ENCODE measurements at places on chromosomes 5 and 9.

DNA sequence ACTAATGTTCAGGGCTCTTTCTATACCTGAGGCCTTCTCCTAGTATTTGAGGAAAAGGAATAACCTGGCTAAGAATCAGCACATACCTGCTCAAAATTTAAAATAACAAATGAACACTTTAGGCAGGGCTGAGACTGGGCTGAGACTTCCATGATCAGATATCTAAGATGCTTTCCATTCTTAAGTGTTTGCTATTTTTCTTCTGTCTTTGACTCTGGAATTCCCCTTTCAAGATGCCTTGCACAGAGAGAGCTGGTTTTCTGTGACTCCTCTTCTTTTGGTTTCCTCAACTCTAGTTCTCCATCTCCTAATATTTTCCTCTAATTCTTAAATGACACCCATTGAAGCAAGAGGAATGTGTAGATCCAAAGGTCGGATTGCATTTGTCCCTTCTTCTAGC, 61.1 kb downstream of the DPYSL3 start:
- DNase-seq = no peak

GRCh38 chr5:41817625-41818301, 52.5 kb downstream of the OXCT1 start:
- DNase-seq = no peak

DNA sequence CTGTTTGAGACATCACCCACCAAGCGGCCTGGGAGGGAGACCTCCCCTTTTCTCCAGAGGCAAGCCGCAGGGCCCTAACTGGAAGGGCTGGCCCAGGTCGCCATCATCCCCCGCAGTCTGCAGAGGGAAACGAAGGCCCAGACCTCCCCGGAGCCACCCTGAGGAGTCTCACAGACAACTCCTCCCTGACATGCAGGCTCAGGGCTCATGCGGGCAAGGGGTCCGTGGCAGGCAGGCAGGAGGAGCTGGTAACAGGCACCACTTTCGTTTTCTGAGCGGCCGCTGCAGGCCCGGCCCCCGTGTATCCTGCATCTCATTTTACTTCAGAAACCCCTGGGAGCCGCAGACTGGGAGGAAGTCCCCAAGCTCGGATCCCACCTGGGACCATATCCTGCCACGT, 192.0 kb upstream of the PPP1R26 start:
- no peak for DNase-seq

- DNase-seq = no peak
These were observed 82.8 kb downstream of the SLC1A3 start for GRCh38 chr5:36689225-36689624.

DNA sequence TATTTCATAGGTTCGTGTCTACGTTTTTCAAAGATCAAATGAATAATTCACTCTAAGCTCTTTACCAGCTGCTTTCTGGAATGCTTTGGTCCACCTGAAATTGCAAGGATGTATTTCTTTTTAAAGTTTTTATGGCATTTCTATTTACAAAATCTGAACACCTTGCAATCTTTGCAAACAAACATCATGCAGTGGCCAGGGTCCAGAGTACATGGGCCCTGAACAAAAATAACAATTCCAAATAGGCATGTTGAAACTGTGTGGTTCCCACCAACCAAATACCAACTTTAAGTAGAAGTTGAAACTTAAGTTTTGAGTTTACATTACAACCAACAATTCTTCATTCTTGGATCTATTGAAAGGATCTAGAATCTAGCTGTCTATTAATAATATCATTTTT, 180.1 kb upstream of the FTMT start:
- DNase-seq = no peak

- no peak for DNase-seq
These were observed 32.8 kb upstream of the UBAC1 start for GRCh38 chr9:135993765-135994500.

- no peak for DNase-seq
These were observed 343.7 kb downstream of the DMRTA1 start for GRCh38 chr9:22790329-22790728.

- no peak for DNase-seq
These were observed 23.9 kb downstream of the LARP1 start for GRCh38 chr5:154779105-154779504.

GRCh38 chr5:159458217-159458711, 128.0 kb upstream of the IL12B start:
- DNase-seq = no peak

- DNase-seq = no peak
These were observed 142.1 kb downstream of the LIFR start for GRCh38 chr5:38414348-38414747.

GRCh38 chr5:123538670-123539459, 26.9 kb downstream of the CSNK1G3 start:
- no peak for DNase-seq

DNA sequence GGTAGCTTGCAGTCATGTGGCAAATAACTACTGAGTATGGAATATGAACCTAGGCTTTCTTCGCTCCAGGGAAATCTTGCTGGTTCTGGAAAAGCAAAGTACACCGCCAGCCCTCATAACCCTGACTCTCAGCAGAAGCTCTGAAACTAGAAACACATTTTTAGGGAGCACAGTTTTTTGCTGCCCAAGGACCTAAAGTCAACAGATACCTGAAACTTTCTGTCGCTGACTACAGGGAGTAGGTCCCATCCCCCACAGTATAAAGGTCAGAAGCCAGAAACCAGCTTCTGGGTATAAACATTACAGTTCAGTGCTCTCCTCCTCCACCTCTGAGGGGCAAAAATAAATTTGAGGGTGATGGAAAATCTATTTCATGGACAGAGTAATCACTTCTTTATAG, 3.0 kb downstream of the ATOX1 start:
- no peak for DNase-seq

- DNase-seq = no peak
These were observed 1709.6 kb upstream of the WWC1 start for GRCh38 chr5:166581826-166582225.

DNA sequence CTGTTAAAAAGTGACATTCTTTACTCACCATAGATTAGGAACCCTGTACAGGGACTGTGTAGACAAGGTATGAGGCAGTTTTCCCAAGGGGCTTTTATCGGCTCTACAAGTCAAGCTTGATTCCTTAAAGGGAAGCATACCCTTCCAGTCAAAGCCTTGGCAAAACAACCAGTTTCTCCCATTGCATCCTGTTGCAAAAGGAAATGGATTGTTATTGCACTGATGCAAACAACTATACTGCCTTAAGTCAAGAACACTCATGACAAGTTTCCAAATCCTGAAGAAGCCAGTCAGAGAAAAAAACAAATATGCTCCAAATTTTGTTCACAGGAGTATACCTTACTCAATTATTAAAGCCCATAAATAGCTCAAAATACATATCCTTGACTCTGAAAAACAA, 67.5 kb downstream of the RGMB start:
- no peak for DNase-seq

All from NCI-H774 (cell line).